ENCODE measurements at places on chromosomes 5 and 9.

DNA sequence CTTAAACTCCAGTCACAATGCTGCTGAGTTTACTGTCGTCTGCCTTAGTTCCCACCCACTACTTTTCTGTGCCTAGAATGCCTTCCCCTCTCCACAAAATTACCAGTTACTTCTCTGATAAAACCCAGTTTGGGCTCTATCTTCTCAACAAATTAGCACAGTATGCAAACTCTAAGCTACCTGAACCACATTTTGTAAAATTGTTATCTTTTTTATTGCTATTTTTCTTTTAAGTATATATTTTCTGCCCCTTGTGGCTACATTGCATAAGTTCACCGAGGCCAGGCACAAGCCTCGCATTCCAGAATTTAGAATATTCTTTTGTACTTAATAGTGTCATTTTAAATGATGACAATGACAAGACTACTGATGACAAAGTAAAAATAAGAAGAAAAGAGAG lies 60.0 kb downstream of the POU5F2 start:
- peak; percentile 9 for DNase-seq

DNA sequence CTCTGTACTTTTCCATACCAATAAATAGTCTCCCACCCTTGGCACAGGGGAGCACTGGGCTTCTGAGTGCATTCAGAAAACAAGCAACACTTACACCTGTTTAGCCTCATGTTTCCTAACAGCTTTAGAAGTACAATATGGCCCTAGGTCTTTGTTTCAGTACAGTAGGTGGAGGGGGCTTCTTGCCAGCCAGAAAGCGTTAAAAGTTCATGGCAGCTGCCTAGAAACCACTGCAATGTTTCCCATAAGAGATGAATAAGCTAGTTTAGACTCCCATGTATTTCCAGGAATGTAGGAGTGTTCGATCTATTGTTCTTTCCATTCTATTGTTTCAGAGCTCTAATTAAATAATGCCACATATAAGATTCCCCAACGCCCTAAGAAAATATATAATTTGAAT lies 444.8 kb downstream of the ARHGEF28 start:
- DNase-seq, result no peak

DNA sequence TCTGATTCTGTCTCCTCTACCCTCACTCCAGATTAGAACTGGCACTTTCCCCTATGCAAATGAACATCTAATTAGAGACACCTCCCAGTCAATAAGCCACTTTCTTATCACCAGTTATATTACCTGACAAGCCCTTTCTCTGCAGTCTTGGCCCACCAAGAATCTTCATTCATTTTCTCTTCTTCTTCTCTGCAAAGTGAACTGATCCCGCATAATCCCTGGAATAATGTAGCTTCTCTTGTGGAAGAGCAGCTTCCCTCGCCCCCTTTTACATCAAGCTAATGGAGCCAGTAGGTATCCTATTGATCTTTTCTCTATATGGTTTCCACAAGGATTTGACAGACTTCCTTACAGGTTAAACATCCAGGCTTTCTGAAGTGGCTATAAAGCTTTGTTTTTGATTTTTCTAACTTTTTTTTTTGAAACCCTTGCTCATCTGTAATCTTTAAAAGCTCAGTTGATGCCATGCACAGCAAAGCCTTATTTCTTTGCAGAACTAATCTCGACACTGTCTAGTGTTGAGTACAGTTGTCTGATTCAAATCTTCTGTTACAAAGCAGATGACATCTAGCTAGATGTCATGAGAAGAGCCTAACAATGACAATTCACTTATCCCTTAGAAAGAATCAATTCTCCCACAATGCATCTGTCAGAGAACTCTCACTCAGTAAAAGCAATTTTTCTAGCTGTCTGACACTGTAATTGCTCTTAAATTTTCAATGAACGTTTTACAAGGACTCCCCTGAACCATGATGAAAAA lies 281.4 kb downstream of the ISL1 start:
- DNase-seq, result no peak

DNA sequence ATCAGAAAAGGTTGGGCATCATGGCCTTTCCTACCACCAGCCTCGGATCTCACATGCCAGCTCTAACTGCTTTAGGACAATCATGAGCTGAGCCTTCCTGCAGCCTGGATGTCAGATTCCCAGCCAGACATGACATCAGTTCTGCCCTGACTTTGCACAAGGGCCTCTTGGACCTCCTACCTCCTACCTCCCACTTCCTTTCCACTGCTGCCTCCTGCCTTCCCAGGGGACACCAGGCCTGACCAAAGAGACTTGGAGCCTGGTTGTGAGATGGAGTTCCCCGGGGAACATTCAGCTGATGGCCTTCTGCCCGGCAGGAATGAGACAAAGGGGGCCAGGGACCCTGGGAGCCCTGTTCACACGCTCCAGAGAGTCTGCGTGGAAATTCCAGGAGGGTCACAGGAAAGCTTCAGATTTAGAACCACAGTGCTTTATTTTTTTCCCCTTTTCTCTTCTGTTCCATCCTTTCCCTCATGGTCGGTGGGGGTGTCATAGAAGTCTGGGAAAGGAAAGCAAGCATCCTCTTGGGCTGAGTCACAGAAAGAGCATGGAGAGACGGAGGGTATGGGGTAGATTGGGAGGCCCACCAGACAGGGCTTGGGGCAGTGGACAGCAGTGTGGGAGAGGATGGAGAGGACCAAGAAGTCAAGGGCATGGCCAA lies 35.4 kb upstream of the IL17B start:
- no peak for DNase-seq

GRCh38 chr5:179225387-179225786 lies 119.9 kb downstream of the ADAMTS2 start:
- DNase-seq, result no peak

DNA sequence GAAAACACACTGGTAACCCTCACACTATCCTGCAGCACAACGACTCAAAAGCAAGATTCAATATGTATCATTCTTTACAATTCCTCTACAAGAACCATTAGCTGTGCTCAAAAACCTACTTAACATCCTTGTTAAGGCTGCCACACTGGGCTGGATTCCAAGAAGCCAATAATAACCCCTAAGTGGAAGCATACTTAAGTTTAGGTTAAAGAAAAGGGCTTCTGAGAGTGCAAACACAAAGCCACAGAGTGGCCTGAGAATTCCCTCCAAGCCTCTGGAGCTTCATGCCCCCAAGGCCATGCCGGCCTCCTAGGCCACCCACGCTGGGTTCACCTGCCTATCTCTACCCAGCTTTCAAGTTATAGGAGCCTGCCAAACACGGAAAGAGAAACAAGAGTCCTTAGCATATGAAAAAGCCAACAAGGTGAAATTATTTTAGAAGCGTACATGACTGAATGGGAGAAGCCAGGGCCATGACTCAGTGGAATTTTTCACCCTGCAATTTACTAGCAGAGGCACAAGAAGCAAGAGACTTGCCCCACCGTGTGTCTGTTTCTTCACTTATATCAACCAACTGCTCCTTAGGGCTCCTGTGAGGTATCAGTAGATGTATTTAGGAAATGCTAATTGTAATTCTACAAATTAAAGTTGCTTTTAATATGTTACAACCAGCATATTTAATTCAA lies 293.0 kb downstream of the SPOCK1 start:
- no peak for DNase-seq

- DNase-seq, result no peak
Measured at GRCh38 chr9:124502711-124503702, 4.2 kb downstream of the NR5A1 start.

DNA sequence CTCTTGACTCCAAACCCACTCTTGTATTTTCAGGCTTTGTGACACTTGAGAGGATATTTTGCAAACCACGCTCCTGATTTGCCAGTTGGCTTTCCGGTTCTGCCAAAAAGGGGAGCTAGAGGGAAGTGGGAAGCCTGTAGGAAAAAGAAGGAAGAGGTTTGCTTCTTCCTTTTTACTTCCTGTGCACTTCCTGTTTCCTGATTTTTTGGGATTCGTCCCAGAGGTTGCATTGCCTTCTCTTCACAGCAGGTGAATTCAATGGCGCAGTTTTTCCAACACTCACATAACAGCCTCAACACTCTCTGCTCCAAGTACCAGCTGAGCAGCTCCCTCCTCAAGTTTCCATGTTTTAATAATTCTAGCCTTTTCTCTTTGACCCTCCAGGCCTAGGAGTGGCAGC lies 47.7 kb downstream of the SLC24A2 start:
- no peak for DNase-seq

DNA sequence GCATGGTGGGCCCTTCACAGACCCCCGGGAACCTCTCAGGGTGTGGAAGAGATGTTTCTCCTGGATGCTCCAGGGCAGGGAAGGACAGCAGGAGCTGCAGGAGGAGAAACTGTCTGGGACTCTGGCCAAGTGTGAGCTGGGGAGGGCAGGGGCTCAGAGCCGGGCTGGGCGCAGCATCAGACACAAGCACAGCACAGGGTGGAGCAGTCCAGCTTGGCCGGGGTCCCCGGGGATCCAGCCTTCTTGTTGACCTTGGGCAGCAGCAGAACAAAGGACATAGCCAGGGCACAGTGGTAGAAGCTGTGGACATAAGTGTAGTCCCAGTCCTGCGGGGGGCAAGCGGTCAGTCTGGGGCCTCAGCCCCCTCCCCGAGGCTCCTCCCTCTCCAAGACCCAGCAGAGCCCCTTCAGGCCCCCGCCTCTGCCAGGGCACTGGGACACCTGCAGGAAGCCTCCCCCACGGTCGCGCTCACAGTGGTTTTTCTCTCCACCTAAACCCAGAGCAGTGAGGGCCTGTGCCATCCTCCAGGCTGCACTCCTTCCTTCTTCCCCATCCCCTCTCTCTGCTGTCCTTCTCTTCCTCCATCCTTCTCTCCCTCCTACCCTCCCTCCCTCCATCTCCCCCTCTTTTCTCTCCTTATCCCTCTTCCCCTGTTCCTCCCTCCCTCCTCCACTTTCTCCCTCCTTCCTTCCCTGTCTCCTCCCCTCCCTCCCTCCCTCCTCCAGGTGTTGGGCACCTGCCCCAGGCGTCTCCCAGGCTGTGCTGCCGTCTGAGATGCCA lies 10.1 kb downstream of the MYMK start:
- DNase-seq, result no peak

DNA sequence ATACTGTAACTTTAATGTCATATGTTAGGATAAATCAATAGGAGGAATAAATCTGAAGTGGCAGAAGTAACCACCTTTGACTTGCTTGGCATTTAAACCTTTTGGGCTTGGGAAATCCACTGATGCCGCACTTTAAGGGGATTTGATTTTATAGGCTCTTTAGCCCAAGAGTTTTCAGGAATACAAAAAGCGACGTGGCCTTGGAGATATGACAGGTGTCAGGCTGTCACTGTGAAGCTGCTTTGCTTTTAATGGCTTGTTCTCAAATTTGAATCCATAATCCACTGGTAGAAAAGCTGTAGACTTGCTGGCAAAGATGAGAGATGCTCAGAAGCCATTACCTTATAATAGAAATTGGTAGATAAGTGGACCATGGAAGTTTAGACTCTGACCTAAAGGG lies 71.6 kb downstream of the GABRG2 start:
- DNase-seq, result no peak

DNA sequence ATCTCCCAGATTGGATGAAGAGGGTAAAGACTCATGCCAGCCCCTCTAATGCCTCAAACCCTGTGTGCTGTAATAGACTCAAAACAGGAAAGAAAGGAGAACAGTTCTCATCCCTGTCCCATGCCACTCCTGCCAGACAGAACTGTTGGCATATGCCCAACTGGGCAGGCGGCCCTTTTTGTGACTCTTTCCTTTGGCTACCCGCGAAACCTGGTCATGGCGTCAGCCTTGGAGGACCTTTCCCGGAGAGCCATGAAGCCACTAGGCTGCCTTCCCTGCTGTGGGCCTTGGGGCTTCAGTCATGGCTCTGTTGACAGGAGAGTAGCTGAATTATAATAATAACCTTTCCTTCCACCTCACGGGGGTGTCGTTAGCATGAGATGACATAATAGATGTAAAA lies 75.9 kb upstream of the SEMA6A start:
- no peak for DNase-seq

DNA sequence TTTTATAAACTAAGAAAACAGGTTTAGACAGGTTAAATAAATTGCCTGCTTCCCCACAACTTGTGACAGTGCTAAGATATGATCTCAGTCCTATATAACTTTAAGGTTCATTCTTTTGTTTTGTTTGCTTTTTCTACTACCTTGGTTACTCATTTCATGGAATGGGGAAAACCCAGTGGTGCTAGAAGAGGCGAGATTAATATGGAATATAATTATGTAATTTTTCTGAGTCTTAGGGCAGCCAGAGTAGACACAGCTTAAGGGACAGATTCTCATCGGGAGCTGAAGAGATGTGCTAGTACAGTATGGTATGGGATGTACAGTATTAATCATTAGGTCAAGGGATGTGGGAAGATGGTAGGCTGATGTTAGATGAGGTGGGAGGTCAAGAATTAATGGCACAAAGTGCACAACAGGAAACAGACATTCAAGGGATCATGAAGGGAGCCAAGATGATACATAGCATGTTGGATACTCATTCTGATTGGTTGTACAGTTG lies 6.2 kb downstream of the TRIM32 start:
- no peak for DNase-seq

DNA sequence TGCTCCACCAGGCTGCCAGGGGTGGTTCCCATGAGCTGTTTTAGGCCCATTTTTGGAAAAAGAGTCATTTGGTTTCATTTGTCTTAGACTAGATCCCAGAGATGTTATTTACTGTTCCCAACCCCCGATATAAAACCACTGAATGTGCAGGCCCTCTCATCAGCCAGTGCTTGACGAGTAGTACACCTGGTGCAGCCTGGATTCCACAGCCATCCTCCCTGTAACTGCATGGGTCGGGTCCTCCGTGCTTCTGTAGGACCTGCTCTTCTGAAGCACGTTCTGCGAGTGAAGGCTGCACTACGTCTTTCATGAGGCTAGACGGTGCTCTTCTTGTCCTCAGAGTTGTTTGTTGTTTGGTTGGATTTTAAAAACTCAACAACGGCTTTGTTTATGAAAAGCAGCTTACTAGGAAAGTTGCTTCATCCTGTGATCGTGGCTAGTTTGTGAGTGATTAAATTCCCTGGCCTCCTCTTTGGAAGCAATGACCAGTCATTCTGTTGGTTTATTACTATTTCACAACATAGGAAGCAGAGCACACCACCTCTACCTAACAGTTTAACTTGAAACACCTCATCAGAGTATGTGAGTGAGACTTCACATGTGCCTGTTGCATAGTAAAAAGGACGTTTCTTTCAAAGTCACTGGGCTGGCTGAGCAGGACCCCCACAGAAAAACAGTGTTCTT lies 135.2 kb downstream of the AOPEP start:
- DNase-seq, result no peak

DNA sequence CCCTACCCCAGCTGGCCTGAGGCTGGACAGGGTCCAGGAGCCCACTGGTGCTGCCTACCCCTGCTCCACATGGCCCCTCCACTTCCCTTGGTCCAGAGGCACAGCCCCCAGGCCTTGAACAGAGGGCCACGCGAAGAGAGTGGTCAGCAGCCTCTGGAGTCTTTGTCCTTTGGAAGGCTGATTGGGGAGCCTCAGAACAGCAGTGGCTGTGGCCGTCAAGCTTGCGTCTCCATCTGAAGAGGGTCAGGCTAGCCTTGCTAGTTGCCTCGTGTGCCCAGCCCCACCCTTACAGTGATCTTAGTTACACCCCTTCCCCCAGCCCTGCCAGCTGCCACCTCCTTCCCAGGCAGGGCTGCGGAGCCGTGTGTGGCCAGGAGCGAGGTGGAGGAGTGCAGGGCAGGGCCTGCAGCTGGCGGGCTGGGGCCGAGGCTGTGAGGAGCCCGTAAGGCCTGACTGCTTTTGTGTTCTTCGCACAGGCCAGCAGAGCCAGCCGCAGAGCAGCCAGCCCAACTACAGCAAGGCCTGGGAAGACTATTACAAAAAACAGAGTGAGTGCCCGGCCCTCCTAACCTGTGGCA lies 30.1 kb upstream of the PRDM12 start:
- DNase-seq, result no peak

- no peak for DNase-seq
Measured at GRCh38 chr9:87497604-87498045, at the start of gene DAPK1. DAPK1 (plus strand) TSS chr9:87497867; CDS start chr9:87499078, 1,211 bp downstream.

- no peak for DNase-seq
Measured at GRCh38 chr9:108672475-108673190, 183.2 kb downstream of the ACTL7B start.
